Stomach (tissue), 19 donors: ENCODE measurements at places on chromosomes 7 and 10. TPM values are rescaled to one million over a fixed set of nuclear protein-coding genes. Genes with fewer than 3 reads are reported as not detected.
A peak's percentile ranks its signal among the peaks of the same experiment; 100 is the strongest.

DNA sequence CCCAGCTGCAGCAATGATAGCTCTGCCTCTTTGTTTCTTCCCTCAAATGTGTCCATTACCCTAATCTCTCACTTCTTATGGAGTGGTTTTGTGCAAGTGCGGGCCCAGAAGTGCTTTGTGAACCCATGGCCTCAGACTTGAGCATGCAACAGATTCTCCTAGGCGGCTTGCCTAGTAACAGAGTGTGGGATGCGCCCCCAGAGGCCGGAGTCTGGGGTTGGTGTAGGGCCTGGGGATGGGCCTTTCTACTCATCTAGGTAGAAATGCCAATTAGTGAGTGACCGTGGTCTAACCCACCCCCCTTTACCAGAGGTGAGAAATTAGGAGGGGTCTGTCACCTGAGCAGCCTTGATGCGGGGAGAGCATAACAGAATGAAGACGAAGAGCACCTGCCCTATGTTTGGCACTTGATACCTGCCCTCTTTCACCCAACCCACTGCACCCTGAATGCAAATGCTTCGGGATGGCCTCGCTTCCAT, 7.0 kb upstream of the IGFBP1 start:
- no peaks in the 10 kb centered on the region for H3K4me1 ChIP-seq
- DNase-seq: no peak
- no peaks in the 10 kb centered on the region for H3K27me3 ChIP-seq
- H3K4me3 ChIP-seq: no peak overlapping the region

DNA sequence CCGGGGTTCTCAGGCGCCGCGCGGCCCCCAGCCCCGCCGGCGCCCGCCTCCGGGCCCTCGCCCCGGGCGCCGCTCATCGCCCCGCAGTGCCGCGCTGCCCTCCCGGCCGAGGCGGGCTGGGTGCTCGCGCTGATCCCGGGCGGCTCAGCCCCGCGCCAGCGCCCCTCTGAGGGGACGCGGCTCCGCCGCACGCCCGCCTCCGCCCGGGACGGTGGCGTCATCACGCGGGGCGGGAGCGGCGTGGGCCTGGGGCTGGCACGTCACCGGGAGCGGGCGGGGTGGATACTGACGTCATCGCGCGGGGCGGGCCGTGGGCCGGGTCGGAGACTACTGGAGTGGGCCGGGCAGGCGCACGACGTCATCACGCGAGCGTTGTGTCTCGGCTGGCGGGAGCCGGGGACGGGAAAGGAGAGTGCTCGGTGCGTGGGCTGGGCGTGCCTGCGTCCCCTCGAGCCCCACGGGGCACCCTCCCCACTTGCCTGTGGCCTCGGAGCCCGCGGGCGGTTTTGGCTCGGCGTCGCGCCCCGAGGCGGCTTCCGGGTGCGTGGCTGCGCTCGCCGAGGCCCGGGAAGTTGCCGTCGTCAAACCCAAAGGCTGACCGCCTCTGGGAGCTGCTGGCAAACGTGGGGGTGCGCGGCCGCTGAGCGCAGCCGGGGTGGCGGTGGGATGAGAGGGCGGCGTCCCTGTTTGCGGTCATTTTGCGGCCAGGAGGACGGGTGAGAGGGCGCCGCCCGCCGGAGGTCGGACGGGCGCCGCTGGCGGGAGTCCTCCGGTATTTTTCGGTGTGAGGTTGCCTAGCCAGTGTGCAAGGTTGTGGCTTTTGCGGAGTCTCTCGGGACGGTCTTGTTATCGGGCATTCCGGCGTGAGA, at the start of gene ESYT2:
ESYT2 (minus strand) TSS at position 168 of the 869 bp plus-strand sequence; CDS start at position 77, 91 bp downstream.
- H3K27ac ChIP-seq: peak within 1 kb of the TSS; percentile 97
- H3K27me3 ChIP-seq: no peaks in the 10 kb centered on the region
- peak; percentile 99 for DNase-seq
- peak within 1 kb of the TSS; percentile 89 for H3K4me3 ChIP-seq
- no peaks in the 10 kb centered on the region for H3K36me3 ChIP-seq

- H3K27ac ChIP-seq: peak overlapping the region; percentile 24
- no peaks in the 10 kb centered on the region for H3K4me1 ChIP-seq
- H3K4me3 ChIP-seq: no peak overlapping the region
- no peak for DNase-seq
Measured at GRCh38 chr10:96656839-96657238, 63.5 kb downstream of the PIK3AP1 start.

VAX1 gene
- not detected for total RNA-seq

COX19 gene
- total RNA-seq: 6.7 TPM

SLC16A9 gene
- 0.58 TPM for total RNA-seq

PAX4 gene
- not detected for total RNA-seq
